Uterus (tissue), 4 donors: ENCODE measurements at places on chromosomes 11 and 22. TPM values are rescaled to one million over a fixed set of nuclear protein-coding genes. Genes with fewer than 3 reads are reported as not detected.

Gene HEPHL1
- not detected for total RNA-seq

DNA sequence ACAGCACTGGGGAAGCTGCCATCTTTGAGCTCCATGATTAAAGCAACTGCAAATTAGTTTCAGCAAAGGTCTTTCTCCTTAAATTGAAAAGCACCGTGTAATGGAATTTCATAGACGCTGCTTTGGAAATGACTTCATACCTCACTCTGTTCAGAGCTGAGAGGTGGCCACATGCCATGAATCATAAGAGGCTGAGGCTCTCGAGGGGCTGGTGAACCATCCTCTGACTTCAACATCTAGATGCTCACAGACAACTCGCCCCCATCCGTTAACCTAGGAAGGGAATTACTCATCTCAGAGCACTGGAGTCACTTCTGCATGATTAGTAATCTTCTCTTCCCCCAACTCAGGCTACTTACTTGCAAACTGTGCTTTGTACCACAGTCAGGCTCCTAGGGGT is 122.3 kb downstream of the RCN1 start:
- no peak for DNase-seq

Gene KRTAP5-9
- not detected for total RNA-seq

GRCh38 chr11:112769170-112769569 is 192.1 kb upstream of the NCAM1 start:
- no peak for DNase-seq

- DNase-seq = no peak
These were observed at the start of gene KCNJ1 for GRCh38 chr11:128867277-128867676. TSS of gene KCNJ1 (minus strand) at chr11:128867296. CDS start at chr11:128840243, 27,053 bp downstream.

DNA sequence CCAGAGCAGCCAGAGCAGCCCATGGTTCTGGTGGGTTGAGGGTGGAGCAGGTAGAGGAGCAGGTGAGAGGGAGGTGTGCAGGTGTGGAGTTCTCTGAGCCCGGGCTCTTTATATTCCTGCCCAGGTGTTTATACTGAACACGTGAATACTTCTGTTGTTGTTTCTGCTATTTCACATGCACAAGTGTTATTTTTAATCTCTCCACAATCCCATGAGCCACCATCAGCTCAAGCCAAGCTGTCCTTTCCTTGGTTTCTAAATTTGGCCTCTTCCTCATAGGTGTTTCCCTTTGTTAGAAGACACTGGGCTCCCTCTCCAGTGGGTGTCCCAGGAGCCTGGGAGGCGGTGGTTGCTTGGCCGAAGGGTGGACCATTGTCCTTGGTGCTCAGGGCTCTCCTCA is at the start of gene KRTAP5-3:
TSS of gene KRTAP5-3 (minus strand) at position 101 of the 400 bp plus-strand sequence. CDS start at position 23, 78 bp downstream.
- no peak for DNase-seq
